ENCODE measurements at places on chromosomes 6 and 20.
A peak's percentile ranks its signal among the peaks of the same experiment; 100 is the strongest.

- DNase-seq: no peak
Measured at GRCh38 chr20:49809803-49810359, 2.7 kb upstream of the SLC9A8 start.

DNA sequence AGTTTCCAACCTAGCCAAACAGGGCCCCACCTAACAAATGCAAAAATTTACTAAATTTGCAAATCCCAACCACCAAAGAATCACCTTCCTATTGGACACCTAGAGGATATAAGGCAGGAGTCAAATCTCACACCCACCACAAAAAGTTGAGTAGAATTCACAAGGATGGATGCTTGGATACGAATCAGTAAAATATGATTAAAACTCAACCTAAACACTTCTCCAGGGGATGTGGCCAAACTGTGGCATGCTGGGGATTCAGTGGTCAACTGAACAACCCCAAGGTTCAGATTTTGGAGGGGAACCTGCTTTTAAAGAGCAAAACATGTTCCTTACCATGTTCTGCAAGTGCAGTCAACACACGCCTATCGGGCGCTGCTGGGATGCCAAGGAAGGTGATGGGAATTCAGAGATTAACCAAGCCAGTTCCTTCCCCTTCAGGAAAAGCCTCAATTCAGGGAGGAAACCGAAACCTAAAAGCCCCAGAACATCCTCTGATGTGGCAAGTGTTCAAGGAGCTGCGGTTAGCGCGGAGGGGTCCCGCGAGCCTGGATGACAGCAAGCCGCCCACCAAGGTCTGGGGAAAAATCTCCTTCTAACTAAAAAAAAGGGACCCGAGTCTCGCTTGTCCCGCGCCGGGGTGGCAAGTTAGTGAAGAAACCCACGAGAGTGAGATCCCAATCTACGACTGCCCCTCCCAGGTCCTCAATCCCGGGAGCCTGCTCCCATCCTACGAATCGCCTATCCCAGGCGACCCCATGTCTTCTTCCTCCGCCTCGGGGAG, 902 bp downstream of the SAMHD1 start:
- DNase-seq: no peak

DNA sequence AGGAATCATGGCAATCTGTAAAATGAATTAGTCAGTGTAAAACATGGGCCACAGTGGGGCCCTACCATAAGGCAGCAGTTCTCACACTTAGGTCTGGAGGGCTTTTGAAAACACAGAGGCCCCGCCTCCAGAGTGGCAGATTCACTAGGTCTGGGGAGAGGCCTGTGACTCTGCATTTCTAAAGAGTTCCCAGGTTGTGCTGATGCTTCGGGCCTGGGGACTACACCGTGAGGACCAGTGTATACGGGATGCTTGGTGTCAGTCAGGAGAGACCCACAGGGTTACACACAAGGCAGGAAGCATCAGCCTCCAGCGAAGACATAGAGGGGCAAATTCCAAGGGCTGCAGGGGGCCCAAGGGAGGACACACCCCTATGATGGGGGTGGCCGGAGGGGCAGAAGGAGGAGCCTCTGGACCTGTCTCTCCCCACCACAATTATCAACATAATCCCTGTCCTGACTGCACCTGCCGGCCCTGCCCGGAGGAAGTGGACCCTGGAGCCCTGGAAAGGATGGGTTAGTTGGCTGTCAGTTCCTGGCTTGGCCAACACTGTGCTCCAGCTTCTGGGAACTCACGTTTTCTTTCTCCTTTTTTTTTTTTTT, 46.7 kb downstream of the FGD2 start:
- peak; percentile 94 for DNase-seq

- DNase-seq: no peak
Measured at GRCh38 chr6:79946272-79947190, 822 bp downstream of the ELOVL4 start.

GRCh38 chr6:35483893-35484645, 12.8 kb downstream of the TEAD3 start:
- no peak for DNase-seq

DNA sequence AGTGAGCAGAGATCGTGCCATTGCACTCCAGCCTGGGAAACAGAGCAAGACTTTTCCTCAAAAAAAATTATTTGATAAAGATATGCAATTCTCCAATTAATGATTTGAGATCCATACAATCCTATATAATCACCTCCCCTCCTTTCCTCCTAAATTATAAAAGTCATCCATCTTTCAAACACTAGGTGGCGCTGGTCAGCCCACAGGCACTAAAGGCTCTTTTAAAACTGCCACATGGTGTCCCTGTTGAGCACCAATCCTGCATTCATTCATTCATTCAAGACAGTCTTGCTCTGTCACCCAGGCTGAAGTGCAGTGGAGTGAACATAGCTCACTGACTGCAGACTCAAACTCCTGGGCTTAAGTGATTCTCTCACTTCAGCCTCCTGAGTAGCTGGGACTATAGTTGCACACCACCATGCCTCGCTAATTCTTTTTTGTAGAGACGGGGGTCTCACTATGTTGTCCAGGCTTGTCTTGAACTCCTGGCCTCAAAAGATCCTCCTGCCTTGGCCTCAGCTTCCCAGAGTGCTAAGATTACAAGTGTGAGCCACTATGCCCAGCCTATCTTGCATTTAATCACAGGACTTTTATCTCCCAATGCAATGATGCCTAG, 58.7 kb upstream of the SLC2A12 start:
- peak; percentile 81 for DNase-seq

GRCh38 chr20:38231531-38232121, 28.9 kb downstream of the KIAA1755 start:
- no peak for DNase-seq

- no peak for DNase-seq
Measured at GRCh38 chr6:21037453-21037852, 503.2 kb downstream of the CDKAL1 start.

- DNase-seq: no peak
Measured at GRCh38 chr6:64895945-64896344, 811.1 kb downstream of the EYS start.

DNA sequence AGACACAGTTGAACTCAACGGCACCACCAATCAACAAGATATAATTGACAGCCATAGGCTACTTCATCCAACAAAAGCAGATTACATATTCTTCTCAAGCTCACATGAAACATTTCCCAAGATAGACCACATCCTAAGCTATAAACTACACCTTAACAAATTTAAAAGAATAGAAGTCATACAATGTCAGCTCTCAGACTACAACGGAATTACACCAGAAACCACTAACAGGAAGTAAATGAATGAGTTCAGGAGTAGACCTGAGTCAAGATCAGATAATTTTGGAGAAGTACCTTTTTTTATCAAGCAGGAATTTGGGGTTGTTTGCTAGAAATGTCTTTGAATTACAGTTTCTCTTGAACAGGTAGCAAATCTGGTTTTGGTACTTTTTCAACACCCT, 237.8 kb downstream of the TBX18 start:
- DNase-seq: no peak

GRCh38 chr6:168395983-168396382, 45.0 kb upstream of the SMOC2 start:
- no peak for DNase-seq

GRCh38 chr6:144467921-144468320, 182.8 kb downstream of the UTRN start:
- DNase-seq: no peak

DNA sequence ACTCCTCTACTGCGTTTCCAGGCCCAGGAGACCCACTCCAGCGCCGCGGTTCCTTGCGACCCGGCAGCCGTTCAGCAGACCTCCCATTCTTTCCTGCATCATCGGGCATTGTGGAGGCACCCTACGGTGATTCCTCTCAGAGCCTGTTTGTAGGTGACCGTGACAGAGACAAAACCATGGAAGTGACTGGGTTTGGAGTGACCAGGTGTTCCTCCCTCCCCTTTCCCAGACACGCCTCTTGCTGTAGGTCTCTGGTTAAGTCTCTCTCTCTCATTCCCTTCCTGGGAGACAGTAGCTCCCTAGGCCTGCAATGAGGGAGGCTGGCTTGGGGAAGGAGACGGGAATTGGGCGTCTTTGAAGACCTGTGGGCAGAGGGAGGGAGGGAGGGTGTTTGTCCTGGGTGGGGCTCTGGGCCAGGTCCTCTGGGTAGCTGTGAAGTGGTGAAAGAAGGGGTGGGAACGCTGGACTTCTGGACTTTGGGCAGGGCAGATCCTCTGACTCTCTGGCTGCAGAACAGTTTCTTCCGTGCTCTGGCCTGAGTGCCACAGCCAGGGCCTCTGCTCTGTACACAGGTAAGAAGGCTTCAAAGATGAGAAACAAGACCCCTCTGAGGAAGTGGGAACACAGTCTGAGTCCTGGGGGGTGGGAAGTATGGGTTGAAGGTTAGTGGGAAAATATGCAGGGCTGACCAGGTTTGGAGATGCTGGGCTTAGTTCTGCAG, 763 bp downstream of the KLC4 start:
- peak; percentile 64 for DNase-seq

- DNase-seq: no peak
Measured at GRCh38 chr20:60073504-60073903, 115.3 kb downstream of the CDH26 start.

DNA sequence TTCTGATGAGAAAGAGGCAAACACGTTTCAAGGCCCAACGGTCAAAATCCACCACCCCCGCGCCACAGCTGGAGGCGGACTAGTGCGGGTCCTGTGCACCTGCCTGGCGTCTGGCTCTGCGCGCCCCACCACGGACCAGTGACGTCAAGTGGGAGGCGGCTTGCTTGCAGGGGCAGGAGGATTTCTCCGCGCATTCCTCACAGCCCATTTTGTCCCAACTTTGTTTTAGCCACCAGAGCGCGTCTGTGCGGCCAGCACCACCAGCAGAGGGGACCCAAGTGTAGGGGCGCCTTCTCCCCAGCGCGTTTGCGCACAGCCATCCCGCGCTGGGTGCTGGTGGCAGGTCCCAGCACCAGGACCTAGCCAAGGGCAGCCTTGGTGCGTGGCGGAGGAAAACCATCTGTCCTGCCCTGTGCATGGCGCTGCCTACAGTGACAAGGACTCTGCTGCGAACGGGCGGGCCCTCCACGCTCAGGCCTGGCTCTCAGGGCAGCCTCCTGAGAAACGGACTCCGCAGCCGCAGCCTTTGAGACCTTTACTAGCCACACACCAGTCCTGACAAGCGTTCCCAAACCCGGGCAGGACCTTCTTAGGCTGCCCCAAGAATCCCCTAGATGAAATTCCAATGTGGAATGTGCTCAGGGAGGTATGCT, 194.8 kb upstream of the EXOC2 start:
- DNase-seq: no peak

GRCh38 chr6:67956352-67956751, 678.7 kb upstream of the ADGRB3 start:
- DNase-seq: no peak

GRCh38 chr6:98107801-98108200, 726.6 kb upstream of the POU3F2 start:
- DNase-seq: no peak

GRCh38 chr6:129342796-129343195, 367.2 kb downstream of the ARHGAP18 start:
- DNase-seq: no peak

DNA sequence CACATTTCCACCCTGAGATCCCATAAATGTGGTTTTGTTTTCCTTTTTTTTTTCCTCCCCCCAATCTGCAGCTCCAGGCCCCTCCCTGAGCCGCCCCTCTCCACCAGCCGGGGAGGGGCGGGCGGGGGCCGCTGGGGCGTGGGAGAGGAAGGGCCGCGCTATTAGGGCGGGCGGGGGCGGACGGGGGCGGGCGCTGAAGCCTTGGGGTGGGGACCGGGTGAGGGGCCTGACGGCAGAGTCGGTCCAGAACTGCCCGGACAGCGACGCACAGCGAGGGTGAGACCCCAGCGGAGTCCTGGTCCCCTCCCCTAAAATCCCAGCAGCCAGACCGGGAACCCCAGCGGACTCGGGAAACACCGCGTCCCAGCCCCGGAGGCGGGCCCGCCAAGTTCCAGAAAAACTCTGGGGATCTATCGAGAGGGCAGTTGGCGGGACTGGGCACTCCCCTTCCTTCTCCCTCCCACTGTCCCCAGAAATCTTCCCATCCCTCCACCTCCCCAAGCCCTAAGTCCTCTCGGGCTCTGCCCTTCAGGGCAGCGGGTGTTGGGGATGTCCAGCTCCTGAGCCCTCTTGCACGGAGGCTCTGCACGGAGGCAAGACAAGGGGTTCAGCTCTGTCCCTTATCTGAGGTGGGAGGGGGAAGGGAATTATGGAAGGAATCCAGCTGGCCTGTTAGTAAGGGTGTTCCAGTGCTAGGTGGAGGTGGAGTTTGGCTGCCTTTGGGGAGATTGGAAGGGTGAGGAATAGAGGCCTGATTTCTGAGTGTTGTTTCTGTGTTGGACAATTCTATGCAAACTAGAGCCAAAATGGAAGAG, at the start of gene PRICKLE4:
Gene PRICKLE4 (plus strand): TSS at position 232 of the 815 bp plus-strand sequence. CDS start 2,692 bp downstream, outside the sequence.
- DNase-seq: peak; percentile 31

DNA sequence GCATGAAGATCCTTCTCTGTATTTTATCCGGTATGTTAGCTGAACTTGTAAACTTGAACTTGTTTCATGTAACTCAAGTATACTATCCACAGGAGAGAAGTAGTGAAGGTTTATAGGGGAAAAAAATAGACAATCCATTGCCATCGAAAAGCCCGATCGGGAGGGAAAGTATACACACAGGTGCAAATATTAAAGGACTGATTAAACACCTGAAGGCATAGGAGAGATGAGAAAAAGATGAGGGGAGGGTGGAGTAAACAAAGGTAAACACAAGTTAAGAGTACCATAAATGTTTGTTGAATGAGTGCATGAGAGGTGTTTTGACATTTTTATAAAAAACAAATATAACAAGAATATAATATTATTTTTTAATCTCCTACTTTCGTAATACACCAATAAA, 64.3 kb upstream of the CITED2 start:
- DNase-seq: no peak

DNA sequence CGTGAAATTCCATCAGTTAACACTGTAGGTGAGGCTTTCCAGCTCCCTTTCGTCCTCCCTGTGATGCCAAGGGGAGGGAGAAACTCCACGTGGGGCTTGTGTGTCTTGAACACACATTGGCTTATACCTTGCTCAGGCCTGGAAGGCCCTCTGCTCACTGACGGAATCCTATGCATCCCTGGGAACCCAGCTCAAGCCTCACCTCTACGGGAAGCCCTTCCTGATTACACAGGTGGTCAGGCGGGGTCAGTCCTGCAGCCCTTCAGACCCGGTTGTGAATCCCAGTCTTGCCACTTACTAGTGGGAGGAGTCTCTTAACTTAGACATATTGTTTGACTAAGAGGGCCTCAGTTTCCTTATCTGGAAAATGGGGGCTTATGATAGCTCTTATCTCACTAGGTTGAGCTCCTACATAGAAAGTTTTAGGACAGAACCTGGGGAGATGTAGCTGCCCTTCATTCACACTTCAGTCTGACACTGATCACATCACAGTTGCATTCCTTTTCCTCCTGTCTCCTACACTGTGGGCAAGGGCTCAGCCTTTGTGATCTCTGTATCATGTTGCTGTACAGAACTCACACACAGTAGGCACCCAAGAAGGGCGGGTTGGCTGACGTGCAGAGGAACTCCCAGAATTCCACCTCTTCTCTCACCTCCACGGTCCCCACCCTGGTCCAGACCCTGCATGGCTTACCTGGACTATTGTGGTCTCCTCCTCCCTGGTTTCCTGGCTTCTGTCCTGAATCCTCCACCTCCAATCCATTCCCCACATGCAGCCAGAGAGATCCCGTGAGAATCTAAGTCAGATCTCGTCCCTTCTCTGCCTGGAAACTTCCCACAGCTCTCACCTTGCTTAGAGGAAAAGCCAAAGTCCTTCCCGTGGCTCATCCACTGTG, 129.6 kb downstream of the CEBPB start:
- DNase-seq: no peak

Data from hematopoietic multipotent progenitor cell treated with erythropoietin and hydrocortisone succinate and interleukin-3 and kit ligand, for 17 days (in vitro differentiated cells).